Cardiac septum (tissue), 1 donor: ENCODE measurements at places on chromosomes 7 and 10. TPM values are rescaled to one million over a fixed set of nuclear protein-coding genes. Genes with fewer than 3 reads are reported as not detected.

RPEL1 gene
- not detected for total RNA-seq

- no peak for DNase-seq
These were observed 987 bp upstream of the EXOC6 start for GRCh38 chr10:92847202-92847864.

DNA sequence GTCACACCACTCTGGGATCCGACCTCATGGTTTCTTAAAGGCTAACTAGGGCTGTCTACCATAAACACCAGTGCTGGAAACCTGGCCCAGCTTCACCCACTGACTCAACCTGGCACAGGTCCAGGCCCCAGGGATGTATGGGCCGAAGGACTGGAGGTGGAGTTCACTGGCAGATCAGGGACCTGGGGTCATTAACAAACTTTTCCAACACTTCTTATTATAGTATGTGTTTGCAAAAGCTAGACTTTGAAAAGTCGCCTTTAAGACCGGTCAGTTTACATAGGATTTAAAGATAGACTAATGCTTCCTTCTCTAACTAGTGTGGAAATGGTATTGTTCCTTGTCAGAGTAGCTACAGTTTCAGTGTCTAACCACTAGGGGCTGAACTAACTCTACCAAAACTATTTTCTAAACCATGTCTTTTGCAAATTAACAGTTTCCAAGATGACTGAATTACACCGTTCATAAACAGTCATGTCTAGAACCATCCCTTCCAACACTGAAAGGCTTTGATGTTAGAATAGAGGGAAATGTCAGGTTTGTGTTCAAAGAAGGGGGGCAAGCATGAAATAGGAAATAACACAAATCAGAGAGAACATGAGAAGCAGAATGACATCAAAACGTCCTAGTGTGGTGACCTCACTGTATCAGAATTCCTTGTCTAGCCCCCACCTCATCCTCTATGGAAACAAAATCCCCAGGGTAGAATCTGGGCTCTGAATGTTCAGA is 29.7 kb downstream of the STN1 start:
- DNase-seq = peak; percentile 83

DNA sequence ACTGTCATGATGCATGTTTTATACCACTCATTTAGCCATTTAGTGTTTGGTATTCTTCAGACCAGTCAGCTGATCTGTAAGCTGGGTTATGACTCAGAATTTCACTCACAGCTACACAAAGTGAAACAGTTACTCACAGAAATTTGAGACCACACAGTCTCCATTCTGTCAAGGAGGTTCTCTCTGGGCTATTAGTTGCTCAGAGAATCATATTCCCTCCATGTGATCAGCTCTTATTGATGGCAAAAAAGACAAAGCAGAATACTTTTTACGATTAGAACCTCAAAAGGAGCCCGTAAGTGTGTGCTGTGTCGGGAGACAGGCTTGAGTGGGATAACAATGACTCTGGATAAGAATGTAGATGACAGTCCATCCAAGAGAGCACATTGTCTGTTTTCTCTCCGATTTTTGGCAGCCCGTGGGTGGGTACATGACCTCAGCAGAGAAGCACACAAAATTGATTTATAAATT is 277.6 kb upstream of the SORCS1 start:
- no peak for DNase-seq

- DNase-seq = no peak
These were observed 65.8 kb upstream of the SEMA3C start for GRCh38 chr7:80984619-80985018.

- DNase-seq = no peak
These were observed 98.4 kb upstream of the GJD4 start for GRCh38 chr10:35506741-35507140.
